Endothelial cell of umbilical vein (primary cell): ENCODE measurements at places on chromosomes 5 and 9. TPM values are rescaled to one million over a fixed set of nuclear protein-coding genes. Genes with fewer than 3 reads are reported as not detected.

DNA sequence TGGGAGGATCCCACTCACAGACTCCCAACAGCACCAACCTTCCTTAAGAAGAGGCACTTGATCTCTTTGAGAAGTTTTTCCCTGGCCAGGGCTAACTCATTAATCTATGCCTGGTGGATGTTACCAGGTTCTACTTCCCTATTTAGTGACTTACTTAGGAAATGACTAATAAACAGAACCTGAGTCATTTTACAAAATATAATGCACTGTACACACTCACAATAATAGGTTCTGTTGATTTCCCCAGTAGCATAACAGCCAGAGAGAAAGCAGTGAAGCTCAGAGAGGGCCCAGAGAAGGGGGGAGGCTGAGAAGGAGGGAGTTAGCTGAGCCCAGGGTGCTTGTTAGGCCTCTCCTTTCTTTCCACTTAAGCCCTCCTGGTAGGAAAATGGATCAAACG lies 27.1 kb downstream of the FRMD3 start:
- peak; percentile 80 for DNase-seq

GRCh38 chr9:33105959-33106358 lies 29.5 kb upstream of the SMU1 start:
- DNase-seq: peak; percentile 42

DNA sequence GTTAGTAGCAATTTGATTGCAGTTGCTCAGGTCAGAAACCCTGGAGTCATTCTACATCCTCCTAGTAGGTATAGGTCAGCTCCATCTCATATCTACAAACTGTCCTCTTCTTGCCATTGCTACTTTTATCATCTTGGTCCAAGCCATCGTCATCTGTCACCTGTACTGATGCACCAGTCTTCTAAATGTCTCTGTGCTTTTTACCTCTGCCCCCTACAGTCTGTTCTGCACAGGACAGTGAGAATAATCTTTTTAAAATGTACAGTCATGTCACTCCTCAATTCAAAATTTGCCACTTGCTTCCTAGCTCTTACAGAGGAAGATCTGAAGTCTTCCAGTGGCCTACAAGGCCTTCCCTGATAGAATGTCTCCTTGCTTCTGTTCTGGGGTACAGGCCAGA lies 6.8 kb downstream of the NNT start:
- DNase-seq: no peak

- DNase-seq: no peak
Measured at GRCh38 chr5:78744951-78745534, 96.5 kb upstream of the LHFPL2 start.

GRCh38 chr9:83960991-83961390 lies 19.0 kb downstream of the HNRNPK start:
- no peak for DNase-seq

DNA sequence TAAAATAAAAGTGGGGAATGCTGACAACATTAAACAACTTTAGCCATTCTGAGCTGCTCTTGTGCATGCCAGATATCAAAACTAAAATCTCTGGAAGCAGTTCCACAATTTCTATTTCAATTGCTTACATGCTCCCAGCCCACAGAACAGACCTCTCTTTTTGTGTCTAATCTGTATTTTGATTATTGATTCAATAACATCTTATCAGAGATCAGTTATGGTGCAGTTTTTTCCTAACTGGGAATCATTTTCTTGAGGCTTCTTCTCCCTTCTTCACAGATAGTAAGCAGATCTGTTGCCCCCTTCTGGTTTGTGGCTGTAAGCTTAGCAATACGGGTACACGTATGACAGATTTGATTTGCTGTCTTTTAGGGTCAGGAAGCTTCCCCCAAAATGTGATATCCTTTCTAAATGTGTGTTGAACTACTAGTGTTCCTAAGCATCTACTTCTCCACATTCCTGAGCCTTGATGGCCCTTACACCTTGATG lies 39.4 kb downstream of the MRPS27 start:
- peak; percentile 60 for DNase-seq

DNA sequence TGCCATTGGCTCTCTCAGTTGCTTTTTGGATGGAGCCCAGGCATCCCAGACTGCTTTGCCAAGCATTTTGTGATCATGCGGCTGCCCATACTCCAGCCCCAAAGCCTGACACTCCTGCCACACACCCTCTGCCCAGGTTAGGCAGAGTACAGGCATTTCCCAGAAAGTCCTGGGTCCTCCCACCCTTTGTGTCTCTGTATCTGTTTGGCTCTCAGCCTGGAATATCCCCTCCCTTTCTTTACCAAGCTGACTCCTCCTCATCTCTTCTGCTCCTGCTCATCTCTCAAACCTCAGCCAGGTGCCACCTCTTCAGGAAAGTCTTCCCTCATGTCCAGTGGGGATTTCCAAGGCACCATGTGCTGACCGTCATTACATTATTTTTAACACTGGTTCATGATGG lies 14.3 kb upstream of the SH3RF2 start:
- DNase-seq: no peak

- no peak for DNase-seq
Measured at GRCh38 chr9:93670208-93671019, 94.0 kb downstream of the PHF2 start.

DNA sequence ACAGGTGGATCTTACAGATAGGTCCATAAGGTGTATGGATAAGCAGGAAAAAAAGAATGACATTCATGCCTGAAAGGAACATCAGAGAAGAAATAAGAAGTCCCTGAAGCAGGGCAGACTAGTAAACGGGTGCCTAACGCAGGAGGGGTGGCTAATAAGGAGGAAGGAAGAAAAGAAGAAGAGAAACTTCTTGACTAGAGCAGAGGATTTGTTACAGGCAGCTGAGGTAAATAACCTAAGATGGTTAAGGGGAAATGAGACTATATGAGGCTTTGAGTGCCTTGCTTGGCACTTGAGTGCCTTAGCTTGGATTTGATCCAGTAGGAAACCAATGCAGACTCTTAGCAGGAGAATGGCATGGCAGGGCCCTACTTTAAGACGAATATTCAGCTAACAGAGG lies 313.5 kb upstream of the PDE4D start:
- no peak for DNase-seq

DNA sequence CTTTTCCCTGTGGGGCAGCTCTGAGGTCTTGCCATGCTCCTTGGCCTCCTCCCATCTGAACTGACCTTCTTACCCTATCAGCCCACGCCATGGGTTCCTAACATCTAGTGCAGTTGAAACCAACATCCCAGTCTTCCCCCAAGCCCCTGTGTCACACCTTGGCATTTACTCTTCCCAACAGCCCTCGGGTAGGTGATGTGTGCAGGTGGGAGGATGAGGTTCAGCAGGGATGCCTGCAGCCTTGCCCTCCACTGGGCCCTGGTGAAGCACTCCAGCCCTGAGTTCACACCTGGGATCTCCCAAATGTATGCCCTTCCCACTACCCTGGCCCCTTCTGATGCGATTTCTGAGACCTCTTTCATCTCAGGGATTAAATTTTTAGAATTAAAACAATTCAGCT lies 15.5 kb downstream of the IRX2 start:
- no peak for DNase-seq

GRCh38 chr5:154228696-154229095 lies 38.2 kb downstream of the GALNT10 start:
- DNase-seq: no peak

- peak; percentile 36 for DNase-seq
Measured at GRCh38 chr9:15068261-15068660, 158.0 kb upstream of the FREM1 start.

- DNase-seq: peak; percentile 36
Measured at GRCh38 chr9:70043689-70044489, at the start of gene MAMDC2. TSS of gene MAMDC2 (plus strand) at chr9:70043848. CDS start at chr9:70044198, 350 bp downstream.

GRCh38 chr5:77308154-77308960 lies 97.9 kb downstream of the PDE8B start:
- DNase-seq: no peak

- DNase-seq: no peak
Measured at GRCh38 chr9:86470326-86470725, 116.1 kb upstream of the TUT7 start.

DNA sequence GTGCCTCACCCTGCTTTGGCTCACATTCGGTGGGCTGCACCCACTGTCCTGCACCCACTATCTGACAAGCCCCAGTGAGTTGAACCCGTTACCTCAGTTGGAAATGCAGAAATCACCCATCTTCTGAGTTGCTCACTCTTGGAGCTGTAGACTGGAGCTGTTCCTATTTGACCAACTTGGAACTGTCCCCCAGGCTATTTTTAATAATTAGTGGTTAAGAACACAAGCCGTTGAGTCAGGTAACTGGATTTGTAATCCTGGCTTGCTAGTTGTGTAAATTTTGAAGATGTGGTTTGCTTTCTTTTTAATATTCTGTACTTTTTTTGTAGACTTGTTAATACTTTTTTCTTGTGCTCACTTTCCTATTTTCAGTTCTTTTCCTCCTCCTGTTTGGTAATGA lies 81.2 kb downstream of the CNTLN start:
- no peak for DNase-seq

DNA sequence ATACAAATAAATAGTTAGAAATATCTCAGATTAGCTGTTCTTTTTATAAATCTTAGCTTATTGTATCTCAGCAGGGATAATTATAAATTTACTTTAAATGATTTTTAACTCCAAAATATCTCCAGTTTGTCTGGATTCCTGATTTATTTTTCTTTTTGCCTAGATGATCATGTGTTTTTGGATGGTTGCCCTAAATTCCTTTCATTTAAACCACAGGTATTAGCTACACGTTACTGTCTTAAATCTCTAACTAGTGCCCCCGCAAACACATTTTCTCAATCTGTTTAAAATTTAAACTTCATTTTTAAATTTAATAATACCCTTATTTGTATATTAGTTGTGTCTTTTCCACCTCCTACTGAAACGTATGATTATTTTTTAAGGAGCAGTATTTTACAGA lies 5.6 kb downstream of the FER start:
- DNase-seq: no peak

- DNase-seq: no peak
Measured at GRCh38 chr9:127293328-127293727, 28.8 kb downstream of the GARNL3 start.

DNA sequence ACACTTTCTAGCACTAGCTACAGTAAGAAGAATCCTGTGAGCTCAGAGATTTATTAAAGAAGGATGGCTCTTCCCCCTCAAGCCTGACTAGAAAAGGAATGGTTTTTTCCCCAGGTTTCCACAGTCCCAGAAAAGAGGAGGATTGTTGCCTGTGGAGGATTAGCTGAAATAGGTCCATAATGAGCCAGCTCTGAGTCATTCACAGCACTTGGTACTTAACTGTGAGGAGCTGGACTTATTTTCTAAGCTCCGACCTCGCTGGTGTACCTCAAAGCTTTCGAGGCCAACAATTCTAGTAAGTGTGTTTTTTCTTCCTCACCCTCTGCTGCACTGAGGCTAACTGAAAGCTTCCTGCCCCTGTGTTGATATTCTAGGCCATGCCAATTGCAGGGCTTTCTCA lies 222.5 kb upstream of the IL12B start:
- DNase-seq: no peak

DNA sequence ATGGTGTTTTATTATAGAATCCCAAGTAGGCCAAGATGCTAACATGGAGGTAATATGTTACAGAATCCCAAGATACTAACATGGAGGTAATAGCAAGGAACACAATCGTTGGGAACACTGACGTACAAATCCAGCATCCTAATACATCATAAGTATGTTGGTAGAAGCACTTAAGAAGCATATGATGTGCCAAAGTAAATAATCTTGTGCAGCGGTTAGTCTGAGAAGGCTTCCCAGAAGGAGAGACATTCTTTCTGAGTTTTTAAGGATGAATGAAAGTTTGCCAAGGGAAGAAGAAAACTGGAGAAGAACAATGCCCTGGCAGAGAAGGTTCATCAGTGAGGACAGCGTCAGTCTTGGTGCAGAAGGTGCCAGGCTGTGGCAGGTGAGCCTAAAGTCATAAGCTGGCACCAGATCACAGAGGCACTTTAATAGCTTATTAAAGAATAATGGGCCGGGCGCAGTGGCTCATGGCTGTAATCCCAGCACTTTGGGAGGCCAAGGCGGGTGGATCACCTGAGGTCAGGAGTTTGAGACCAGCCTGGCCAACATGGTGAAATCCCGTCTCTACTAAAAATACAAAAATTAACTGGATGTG lies 294.5 kb upstream of the PIK3R1 start:
- no peak for DNase-seq

DNA sequence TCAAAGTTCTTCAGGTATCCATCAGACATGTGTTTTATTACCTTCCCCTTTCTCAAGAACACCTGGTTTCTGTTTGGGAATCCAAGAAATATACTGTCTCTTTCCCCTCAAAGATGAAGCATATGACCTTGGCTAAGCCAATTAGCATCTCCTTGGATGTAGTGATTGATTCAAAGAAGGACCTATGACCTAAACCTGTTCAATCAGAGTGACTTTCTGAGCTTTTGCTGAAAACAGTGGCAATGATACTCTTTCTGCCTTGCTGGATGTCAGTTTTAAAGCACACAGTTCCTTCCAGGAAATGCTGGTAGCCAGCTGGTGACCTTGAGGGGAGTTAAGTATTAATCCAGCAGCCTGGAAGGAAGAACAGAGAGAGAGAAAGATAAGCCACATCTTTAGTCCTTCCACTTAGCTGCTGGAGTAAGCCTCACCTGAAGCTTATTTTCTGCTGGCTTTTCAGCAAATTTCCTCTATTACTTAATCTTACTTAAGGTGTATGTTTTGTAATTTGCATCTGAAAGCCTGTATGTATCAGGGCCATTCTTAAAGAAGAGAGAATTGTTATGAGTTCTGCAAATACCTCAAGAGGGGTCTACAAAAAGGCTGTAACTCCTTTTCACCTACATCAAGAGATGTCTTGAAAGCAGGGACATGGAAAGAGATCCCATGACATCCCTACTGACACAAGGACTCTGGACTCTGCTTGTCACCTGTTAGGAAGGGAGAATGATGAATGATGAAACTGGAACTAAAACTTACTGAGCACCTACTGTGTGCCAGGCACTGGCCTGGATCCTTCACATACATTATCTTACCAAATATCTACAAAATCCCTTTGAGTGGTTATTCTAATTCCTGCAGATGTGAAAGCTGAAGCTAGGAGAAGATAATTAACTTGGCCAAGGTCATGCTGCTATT lies 35.2 kb upstream of the PIK3R1 start:
- no peak for DNase-seq

DNA sequence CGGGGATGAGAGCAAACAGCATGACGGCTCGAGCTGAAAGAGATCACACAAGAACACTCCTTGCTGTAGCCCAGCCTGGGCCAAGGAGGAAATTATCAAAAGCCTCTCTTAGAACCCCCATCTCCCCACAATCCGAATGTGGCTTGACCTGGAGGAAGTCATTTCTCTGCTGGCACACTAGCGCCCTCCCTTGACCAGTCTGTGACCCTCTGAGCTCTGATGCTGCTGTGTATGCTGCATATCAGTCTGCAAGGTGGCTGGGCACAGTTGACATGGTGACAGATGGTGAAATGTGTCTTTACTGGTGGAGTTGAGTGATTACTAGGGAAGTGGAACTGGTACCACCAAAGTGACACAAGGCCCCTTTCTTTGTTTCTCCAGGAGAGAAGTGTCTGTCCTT lies 3.3 kb downstream of the SLC46A2 start:
- DNase-seq: no peak

GRCh38 chr9:19782005-19782404 lies 6.8 kb downstream of the SLC24A2 start:
- DNase-seq: peak; percentile 6

- no peak for DNase-seq
Measured at GRCh38 chr5:148808864-148809642, 17.4 kb upstream of the ADRB2 start.

Gene PCDHB7
- 0.27 and 0.48 TPM in 2 replicates for total RNA-seq

Gene PAIP2
- 75.2 and 80.4 TPM in 2 replicates for total RNA-seq

Gene MEF2C
- total RNA-seq: 58.3 and 67.7 TPM in 2 replicates

Gene TLX3
- total RNA-seq: not detected in 2 replicates
